ENCODE measurements at places on chromosomes 5 and 9.

GRCh38 chr9:135296735-135297455 lies 182.7 kb upstream of the PPP1R26 start:
- no peak for DNase-seq

DNA sequence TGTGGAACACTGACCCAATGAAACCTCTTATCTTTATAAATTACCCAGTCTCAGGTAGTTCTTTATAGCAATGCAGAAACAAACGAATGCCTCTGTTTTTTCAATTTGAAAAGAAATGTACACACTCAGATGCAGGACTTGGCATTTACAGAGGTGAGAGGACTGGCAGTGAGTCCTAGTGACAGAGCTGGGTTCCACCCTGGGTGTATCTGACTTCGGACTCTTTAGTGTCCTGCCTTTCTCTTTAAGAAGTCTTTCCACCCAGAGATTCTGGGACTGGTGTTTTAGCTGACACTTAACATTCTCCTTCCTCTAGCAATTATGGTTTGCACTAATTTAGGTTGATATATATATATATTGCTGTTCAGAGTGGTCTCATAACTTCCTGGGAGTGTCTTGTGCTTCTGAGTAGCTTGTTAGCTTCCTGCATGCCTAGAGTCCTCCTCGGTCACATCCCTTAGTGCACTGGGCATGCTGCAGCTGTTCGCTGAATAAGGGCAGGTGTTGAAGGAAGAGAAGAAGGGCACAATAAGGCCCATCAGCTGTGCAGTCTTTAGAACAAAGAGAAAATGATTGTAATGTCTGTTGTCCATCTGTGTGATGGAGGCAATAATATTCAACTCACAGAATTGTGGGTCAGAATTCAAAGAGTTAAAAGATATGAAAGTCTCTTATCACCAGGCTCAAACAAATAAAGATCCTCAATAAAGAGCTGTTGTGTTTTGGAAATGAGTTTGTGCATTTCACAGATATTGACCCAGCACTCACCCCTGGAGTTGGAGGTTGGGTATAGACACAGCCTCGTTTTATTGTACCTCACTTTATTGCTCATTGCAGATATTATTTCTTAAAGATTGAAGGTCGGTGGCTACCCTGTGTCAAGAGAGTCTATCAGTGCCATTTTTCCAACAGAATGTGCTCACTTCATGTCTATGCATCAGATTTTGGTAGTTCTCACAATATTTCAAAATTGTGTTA lies 187.1 kb downstream of the TRIM32 start:
- DNase-seq = no peak

DNA sequence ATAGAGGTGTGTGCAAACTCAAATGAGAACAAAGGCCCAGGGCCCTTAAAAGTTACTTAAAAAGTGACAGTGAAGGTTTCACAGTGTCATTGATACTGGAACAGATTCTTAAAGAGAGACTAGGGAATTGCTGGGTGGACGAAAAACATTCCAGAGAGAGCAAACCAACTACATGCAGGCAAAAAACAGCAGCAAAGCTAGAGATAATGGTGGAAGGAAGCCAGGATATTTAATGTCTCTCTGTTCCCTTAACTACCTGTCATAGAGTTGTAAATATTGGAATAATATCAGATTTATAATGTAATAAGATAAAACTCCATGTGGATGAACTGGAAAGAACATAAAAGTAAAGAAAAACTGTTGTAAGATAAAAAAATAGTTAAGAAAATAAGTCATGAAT lies 508.6 kb downstream of the TAF11L14 start:
- no peak for DNase-seq

- DNase-seq = no peak
Measured at GRCh38 chr5:41722359-41722950, 147.8 kb downstream of the OXCT1 start.

DNA sequence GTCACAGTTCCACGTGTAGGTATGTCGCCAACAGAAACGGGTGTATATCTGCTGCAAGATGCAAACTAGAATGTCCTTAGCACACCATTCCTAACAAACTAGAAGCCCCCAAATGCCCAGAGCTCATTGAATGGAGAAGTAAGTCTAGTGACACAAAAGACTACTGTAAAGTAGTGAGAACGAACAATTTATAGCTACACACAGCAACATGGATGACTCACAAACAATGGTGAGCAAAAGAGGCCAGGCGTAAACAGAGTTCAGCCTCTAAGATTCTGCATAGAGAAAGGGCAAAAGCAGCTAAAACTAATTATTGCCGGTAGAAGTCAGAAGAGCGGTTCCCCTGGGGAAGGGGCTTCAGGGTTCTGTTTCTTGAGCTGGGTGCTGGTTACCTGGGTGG lies 74.7 kb downstream of the AMBP start:
- DNase-seq = no peak

GRCh38 chr9:79131246-79131774 lies 440.5 kb upstream of the TLE4 start:
- no peak for DNase-seq

DNA sequence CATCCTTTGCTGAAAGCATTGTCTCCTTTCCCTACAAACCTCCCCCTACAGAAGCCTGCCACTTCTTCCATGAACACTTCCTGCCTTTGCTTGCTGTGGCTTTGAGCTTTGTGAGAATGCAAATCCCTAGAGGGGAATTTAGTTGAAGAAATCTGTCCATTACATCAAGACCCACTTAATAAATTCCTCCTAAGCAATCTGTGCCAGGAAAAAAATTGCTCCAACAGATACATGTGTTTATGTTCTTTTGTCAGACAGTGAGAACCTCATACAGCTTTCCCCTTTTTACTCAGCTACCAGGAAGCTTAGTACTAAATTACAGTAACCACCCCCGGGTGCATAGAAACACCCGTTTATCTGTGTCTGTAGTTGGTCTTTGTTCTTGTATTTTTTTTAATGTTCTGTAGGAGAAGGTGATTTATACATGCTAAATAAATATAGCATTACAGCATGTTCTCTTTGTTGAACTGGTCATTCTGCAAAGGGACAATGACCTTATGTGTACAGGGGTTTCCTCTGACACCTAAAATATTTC lies 43.9 kb downstream of the SH3TC2 start:
- no peak for DNase-seq

- DNase-seq = no peak
Measured at GRCh38 chr5:169554251-169554650, 29.3 kb upstream of the SPDL1 start.

GRCh38 chr9:113589407-113589806 lies 125.9 kb downstream of the RGS3 start:
- no peak for DNase-seq

DNA sequence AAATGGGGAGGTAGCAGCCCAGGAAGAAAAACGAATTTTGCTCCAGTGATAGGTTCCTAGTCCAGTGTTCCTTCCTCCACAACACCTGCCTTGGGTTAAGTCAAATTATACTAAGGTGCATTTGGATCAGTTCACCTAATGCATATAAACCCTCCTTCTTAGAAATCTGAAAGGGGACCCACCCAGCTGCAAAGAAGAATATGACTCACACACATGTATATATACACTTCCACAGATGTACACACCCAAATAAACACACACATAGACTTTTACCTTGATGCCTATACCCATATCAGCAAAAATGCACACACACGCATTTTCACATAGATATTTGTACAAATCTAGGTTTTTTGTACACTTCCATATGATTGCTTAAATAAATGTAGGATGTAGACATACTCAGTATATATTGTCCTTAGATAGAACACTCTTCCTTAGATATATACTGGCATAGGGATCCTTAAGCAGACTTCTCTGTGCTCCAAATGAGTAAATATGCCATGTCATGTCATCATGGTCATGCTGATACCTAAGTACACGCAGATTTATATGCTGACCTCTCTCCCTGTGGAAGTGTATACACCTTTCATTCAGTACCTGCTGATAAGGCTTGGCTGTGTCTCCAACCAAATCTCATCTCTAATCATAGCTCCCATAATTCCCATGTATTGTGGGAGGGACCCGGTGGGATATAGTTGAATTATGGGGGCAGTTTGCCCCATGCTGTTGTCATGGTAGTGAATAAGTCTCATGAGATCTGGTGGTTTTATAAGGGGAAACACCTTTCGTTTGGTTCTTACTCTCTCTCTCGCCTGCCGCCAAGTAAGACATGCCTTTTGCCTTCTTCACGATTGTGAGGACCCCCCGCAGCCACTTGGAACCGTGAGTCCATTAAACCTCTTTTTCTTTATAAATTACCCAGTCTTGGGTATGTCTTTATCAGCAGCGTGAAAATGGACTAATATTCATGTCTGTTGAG lies 10.2 kb downstream of the ADRB2 start:
- no peak for DNase-seq

GRCh38 chr5:81424728-81425127 lies 30.8 kb upstream of the ACOT12 start:
- DNase-seq = no peak

DNA sequence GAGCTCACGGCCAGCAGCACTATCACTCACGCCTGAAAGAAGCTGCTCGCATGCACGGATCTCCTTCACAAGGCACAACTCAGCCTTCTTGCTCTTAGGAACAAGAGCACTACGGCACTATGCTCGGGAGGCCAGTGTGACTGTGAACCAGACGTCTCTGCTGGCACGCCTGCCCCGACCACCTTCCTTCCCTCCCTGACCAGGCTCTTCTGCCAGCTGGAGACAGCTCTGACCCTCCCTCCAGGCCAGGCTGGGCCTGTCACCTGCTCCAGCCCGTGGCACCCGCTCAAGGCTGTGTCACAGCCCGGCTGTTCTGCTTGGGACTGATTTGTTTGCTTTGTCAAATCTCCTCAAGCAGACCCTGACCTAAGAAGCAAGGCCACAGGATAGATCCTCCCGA lies 7.0 kb downstream of the TBC1D9B start:
- DNase-seq = no peak

DNA sequence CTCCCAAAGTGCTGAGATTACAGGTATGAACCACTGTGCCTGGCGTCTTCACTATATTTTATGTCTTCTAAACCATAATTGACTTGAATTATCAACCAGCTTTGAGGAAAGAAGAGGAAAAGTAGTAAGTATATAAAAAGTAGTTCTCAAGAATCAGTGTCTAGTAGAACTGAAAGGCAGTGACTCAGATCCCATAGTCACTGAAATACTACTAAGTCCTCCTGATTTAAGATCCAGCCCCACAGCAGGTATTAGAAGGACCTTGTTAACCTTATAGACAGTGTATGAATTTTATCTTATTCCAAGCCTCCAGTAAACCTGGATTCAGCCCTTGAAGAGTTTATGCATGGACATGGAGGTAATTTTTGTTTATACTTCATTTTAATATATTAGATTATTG lies 31.5 kb downstream of the LNPEP start:
- no peak for DNase-seq

DNA sequence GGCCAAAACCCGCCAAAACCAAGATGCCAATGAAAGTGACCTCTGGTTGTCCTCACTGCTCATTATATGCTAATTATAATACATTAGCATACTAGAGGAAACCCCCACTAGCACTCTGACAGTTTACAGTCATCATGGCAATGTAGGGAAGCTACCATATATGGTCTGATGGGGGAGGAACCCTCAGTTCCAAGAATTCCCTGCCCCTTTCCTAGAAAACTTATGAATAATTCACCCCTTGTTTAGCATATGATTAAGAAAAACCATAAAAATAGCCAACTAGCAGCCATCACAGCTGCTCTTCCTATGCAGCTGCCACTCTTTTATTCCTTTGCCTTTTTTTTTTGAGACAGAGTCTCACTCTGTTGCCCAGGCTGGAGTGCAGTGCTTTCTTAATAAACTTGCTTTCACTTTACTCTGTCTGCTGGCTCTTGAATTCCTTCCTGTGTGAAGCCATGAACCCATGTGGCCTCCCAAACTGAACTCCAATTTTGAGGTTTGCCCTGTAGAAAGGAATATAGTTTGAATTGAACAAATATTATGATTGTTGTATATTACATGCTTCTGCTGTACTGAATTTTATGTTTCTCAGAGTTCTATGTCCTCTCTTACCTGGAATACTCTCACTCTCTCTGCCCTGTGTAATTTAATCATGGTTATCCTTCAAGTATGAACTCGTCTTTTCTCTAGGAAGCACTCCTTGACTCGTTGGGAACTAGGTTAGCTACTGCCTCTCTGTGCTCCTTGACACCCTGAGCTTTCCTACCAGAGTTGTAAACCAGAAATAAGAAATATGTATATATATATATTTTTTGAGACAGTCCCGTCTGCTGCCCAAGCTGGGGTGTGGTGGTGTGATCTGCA lies 59.8 kb downstream of the KIAA1958 start:
- DNase-seq = no peak

DNA sequence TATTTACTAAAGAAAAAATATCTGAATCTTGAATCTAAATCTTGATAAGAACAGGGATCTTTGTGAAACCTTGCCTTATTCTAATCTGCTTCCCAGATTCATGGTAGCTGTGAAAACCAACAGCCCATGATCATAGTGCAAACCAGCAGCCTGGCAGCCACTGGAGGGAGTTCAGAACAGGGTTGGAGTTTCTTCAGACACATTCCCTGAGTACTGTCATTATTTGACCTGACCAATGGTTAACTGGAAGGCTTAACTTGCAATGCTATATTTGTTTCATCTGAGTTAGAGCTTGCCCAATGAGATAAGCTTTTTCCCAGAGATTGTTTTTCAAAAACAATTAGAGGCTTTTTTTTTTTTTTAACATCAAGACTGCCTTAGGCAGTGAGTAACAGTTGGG lies 47.8 kb downstream of the LOX start:
- DNase-seq = no peak

GRCh38 chr5:148976569-148977381 lies 86.1 kb downstream of the SH3TC2 start:
- DNase-seq = no peak

DNA sequence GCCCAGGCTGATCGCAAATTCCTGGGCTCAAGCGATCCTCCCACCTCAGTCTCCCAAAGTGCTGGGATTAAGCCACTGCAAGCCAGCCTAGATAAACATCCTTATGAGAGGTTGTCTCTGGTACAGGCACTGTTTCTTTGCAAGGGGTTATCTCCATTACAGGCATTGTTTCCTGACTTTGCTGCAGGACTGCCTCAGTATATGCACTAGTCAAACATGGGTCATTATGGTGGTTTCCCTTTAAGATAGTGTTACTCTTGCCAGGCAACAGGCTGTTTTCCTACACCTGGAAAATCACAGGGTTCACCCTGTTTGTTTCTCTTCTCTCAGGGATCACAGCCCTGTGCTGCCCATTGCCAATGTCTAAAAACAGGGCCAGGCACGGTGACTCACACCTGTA lies 7.8 kb upstream of the CLTB start:
- no peak for DNase-seq

- no peak for DNase-seq
Measured at GRCh38 chr5:110900829-110901228, 162.0 kb downstream of the SLC25A46 start.

GRCh38 chr9:98964911-98965336 lies 21.2 kb downstream of the COL15A1 start:
- no peak for DNase-seq

- DNase-seq = no peak
Measured at GRCh38 chr5:65674749-65675148, 47.2 kb downstream of the SGTB start.

- no peak for DNase-seq
Measured at GRCh38 chr5:56812110-56812509, 3.2 kb upstream of the MAP3K1 start.

- DNase-seq = no peak
Measured at GRCh38 chr5:17381932-17382331, 116.1 kb upstream of the TAF11L2 start.

Measured in NCI-H446 treated with DMSO at 0.1 percent for 48 hours (cell line).